ENCODE measurements at places on chromosomes 1 and 21.

- DNase-seq: no peak
These were observed 22.3 kb downstream of the APP start for GRCh38 chr21:26148071-26148839.

DNA sequence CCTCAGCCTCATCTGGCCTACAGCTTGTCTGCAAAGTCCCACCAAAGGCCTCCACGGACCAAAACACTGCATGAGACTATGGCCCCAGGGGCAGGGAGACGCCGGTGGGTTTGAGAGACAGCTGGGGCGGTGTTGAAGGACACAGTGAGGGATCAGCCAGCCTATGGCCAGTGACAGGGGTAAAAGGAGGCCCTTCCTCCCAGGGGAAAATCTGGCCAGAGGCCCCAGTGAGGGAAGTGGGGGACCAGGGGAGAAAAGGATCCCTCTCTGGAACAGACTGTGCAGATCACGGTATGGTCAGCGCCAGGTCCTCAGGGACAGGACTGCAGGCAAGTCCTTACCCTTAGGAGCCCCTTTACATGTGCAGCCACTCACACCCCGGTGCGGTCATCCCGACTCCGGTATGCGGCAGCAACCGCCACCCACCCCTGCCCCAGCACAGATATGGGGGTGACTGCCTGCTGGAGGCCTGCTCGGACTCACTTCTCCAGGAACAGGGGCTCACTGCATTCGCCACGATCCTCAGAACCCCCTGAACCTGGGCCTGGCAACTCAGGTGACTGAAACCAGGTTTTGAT lies 1.3 kb downstream of the CERS2 start:
- no peak for DNase-seq

GRCh38 chr1:43121256-43121900 lies 50.7 kb downstream of the EBNA1BP2 start:
- DNase-seq: no peak

- no peak for DNase-seq
These were observed 158.2 kb upstream of the NFIA start for GRCh38 chr1:60924165-60924564.

DNA sequence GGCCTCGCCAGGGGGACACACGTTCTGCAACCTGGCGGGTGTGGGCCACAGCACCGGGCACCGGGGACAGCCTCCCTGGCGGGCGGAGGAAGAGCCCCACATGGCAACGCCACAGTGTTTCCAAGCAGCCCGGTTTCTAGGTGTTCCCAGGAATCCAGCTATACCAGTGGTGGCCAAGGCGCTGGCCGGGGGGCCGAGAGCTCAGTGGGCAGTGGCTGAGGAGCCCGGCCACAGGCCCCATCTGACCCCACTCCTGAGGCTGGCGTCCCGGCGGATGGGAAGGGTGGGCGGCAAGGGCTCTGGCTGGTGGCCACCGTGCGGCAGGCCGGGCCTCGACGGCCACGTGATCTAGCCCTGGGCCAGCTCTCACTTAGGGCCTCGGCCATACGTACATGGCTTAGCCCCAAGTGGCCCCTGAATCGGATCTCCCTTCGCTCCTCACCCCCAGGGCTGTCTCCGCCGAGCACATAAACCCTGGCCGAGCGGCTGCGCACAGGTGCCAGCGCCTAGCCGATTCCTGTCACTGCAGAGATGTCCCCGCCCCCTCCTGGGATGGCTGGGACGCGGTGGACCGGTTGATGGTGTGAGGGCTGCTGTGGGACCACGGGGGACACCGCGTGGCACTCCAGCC lies 68.7 kb downstream of the MORN1 start:
- DNase-seq: no peak

GRCh38 chr1:179230721-179231120 lies 1.2 kb upstream of the ABL2 start:
- no peak for DNase-seq

DNA sequence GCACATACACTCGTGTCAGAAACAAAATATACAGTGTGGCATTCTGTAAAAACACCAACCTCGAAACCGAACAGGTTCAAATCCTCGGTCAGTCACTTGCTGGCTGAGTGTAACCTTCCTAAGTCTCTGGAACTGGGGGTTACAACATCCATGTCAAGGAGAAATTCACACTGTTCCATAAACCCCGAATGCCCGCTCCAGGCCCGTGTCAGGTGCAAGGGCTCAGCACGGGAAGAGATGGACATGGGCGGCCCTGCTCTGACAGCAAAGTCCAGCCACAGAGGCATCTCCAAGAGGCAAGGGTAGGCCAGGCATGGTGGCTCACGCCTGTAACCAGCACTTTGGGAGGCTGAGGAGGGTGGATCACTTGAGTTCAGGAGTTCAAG lies 79.5 kb downstream of the SLC66A1 start:
- DNase-seq: no peak

- no peak for DNase-seq
These were observed 199.4 kb downstream of the ZC3H11B start for GRCh38 chr1:219413536-219413935.

DNA sequence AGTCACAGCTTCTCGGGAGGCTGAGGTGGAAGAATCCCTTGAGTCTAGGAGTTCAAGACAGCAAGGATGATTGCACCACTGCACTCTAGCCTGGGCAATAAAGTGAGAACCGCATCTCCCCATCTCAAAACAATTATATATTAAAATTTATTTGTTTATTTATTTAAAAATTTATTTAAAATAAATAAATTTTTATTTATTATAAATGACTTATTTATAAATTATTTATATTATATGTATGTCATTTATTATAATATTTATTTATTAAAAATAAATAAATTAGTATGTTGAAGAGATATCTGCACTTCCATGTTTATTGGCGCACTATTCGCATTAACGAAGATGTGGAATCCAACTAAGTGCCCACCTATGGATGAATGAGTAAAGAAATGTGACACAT lies 683.2 kb upstream of the BRINP3 start:
- no peak for DNase-seq

DNA sequence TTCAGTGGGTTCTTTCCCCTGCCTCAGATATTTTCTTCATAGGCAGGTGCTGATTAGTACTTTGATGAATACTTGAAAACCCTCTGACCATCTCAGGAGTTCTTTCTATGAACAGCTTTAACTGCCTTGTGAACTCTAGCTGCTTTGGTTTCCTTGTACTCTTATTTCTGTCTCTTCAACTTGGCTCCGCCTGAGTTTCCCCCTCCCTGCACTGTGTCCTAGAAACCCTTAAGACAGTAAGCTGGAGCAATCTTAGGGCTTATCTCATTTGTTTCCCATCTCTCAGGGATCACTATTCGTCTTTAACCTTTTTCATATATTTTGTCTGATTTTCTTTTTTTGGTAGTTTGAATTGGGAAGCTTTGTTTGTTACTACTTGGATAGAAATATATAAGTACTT lies 99.1 kb downstream of the PKN2 start:
- no peak for DNase-seq

- DNase-seq: no peak
These were observed 6.5 kb downstream of the KRTCAP2 start for GRCh38 chr1:155166471-155167165.
